ENCODE measurements at places on chromosomes 12 and 14.

DNA sequence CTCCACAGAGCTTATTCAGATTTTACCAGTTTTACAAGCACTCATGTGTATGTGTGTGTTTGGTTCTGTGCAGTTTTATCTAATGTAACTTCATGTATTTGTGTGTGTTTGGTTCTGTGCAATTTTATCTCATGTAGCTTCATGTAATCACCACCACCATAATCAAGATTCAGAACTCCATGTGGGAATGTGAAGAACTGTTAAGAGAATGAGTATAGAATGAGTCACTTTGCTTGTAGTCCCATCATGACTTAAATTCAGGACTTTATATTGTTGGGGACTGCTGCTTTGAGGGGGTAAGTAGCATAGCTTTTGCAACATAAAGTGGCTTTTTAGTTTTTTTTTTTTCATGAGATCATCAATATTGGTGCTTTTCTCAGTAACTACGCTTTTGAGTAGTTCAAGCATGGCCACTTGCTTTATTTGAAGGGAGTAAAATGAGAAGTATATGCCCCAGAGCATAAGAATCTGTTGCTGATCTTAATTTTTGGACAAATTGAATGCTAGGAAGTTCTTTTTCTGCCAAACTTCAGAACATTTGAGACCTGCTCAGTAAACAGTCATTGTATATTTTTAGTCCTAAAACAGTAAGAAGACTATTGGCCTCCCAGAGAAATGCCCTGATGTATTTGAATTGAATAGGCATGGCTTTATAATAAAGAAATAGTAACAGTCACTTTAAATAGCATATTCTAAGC lies 28.8 kb downstream of the PROX2 start:
- H3K36me3 ChIP-seq, result no peaks in the 10 kb centered on the region
- no peaks in the 10 kb centered on the region for H3K4me1 ChIP-seq
- H3K27me3 ChIP-seq, result no peaks in the 10 kb centered on the region
- H3K4me3 ChIP-seq, result no peak overlapping the region
- H3K27ac ChIP-seq, result no peak overlapping the region

- peaks cover 17% of the 10 kb centered on the region for H3K4me1 ChIP-seq
- peak; percentile 96 for DNase-seq
- peaks cover 11% of the 10 kb centered on the region for H3K36me3 ChIP-seq
Measured at GRCh38 chr12:56634837-56635791, 5.0 kb upstream of the BAZ2A start.

DNA sequence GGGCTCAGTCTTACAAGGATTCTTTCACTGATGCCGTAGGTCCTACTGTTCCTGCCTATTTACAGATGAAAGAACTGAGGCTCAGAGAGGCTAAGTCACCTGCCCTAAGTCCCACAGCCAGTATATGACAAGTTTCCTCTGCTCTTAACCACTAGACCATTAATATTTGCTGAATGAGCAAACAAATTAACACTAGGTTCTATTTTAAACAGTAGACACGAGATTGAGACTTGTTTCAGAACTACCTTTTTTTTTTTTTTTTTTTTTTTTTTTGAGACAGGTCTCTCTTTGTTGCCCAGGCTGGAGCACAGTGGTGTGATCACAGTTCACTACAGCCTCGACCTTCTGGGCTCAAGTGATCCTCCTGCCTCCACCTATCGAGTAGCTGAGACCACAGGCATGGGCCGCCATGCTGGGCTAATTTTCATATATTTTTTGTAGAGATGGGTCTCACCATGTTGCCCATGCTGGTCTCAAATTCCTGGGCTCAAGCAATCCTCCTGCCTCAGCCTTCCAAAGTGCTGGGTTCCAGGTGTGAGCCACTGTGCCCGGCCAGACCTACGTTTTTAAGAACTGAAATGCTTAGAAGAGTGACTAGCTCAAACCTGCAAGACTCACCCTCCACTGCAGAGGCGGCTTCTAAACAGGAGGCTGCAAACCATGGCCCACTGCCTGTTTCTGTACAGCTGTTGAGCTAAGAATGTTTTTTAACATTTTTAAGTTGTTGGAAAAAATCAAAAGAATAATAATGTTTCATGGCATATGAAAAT lies 12.9 kb downstream of the SYNE3 start:
- H3K27ac ChIP-seq, result no peak overlapping the region
- DNase-seq, result no peak
- no peak overlapping the region for H3K4me3 ChIP-seq
- H3K27me3 ChIP-seq, result no peaks in the 10 kb centered on the region
- no peaks in the 10 kb centered on the region for H3K4me1 ChIP-seq
- no peaks in the 10 kb centered on the region for H3K36me3 ChIP-seq

DNA sequence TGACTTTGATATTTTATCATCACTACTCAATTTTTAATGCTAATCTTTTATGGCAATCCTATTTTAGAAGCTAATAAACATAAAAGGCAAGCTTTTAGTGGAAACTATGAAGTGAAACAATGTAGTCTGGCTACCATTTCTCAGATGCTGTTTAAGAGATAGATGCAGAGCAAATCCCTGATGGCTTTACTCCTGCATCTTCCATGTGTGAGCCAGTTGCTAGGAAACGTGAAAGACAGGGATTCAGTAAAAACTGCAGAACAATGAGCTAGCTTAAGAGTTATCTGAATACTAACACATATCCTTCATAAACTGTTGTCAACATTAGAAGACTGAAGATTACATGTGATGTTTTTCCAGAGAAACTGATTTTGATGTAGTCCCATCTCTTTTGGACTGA lies 112.6 kb downstream of the SLC2A13 start:
- H3K36me3 ChIP-seq, result no peaks in the 10 kb centered on the region
- no peak overlapping the region for H3K27ac ChIP-seq
- DNase-seq, result no peak

DNA sequence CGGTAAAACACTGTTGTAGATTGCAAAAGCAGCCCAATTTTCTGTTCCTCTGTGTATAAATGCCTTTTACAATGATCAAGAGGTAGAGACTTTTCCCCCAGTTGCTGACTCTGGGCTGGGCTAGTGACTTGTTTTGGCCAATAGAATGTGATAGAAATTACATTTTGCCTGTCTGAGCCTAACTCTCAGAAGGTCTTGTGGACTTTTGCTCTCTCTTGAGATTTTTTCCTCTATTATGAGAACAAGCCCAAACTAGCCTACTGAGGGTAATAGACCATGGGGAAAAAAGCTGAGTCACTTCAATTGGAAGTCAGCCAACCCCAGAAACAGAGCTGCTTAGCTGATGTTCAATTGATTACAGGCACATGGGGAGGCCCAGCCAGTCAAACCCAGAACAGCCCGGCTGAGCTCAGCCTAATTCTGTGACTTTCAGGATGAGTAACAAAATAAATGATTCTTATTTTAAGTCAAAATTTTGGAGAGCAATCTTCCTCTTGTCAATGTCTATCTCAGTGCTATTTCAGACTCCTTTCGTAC lies 61.4 kb downstream of the MYF5 start:
- H3K27ac ChIP-seq, result no peak overlapping the region
- DNase-seq, result no peak
- H3K36me3 ChIP-seq, result no peaks in the 10 kb centered on the region
- no peak overlapping the region for H3K4me3 ChIP-seq
- no peaks in the 10 kb centered on the region for H3K27me3 ChIP-seq
- H3K4me1 ChIP-seq, result peaks cover 4% of the 10 kb centered on the region

GRCh38 chr12:530308-530707 lies 70.6 kb downstream of the B4GALNT3 start:
- H3K4me3 ChIP-seq, result no peak overlapping the region
- H3K27ac ChIP-seq, result no peak overlapping the region
- no peak for DNase-seq

GRCh38 chr12:5524116-5524768 lies 92.3 kb downstream of the NTF3 start:
- H3K36me3 ChIP-seq, result no peaks in the 10 kb centered on the region
- no peak for DNase-seq
- no peak overlapping the region for H3K4me3 ChIP-seq
- no peak overlapping the region for H3K27ac ChIP-seq

DNA sequence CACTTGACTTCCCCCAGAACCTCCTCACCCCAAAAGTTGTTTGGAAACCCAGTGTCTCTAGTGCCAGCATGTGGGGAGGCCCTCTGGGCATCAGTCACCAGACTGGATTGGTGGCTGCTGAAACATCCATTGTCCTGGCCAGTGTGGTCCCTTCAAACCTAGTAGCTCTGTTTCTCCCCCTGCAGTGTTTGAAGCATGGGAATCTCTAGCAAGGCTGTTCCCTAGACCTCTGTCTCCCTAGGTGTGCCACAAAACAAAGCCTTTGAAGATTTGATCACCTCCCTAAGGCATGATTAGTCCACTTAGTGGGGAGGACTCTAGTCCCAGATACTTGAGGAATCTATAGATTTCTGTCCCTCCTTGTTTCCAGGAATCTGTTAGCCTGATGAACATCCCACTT lies 60.3 kb downstream of the ARF6 start:
- no peaks in the 10 kb centered on the region for H3K36me3 ChIP-seq
- no peaks in the 10 kb centered on the region for H3K4me1 ChIP-seq
- H3K27ac ChIP-seq, result no peak overlapping the region
- no peak overlapping the region for H3K4me3 ChIP-seq
- peak; percentile 42 for DNase-seq

- no peaks in the 10 kb centered on the region for H3K27me3 ChIP-seq
- DNase-seq, result no peak
- H3K27ac ChIP-seq, result no peak overlapping the region
Measured at GRCh38 chr12:126353604-126354003, 1288.4 kb downstream of the AACS start.

- peak overlapping the region; percentile 3 for H3K27ac ChIP-seq
- peak overlapping the region; percentile 58 for H3K4me3 ChIP-seq
- DNase-seq, result peak; percentile 63
- H3K36me3 ChIP-seq, result no peaks in the 10 kb centered on the region
- H3K4me1 ChIP-seq, result peaks cover 5% of the 10 kb centered on the region
- H3K27me3 ChIP-seq, result no peaks in the 10 kb centered on the region
Measured at GRCh38 chr14:59187802-59188460, 536 bp upstream of the DAAM1 start.

DNA sequence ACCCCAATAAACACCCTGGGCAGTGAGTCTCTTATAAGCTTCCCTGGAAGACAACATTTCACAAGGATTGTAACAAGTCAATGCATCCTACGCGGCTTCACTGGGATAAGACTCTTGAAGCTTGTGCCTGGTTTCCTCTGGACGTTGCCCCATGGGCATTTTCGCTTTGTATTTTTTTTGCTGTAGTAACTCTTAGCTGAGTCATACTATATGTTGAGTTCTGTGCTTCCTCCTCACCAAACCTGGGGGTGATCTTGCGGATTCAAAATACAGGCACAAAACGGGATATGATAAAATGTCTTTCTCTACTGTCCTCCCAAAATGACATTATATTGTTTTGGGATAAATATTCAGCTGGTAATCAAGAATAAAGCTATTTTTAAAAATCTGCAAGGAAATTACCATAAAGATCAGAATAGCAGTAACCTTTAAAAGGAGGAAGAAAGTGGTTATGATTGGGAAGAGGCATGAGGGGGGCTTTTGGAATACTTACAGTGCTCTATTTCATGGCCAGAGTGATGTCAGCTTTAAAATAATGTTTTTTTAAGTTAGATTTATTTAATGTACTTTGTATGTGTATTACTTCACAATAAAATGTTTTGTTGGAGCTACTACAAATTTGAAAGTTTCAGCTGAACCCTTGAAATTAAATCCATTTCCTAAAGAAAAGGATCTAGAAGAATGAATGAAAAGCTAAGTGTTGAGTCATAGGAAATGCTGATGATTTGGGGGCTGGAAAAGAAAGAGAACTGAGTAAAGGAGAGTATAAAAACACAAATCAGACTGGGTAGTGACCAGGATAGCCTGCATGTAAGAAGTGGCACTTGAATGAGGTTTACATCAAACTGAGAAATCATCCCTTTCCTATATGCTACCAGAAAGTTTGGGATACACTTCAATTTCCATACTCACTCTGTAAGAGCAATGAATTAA lies 14.7 kb downstream of the BTBD7 start:
- peak; percentile 55 for DNase-seq
- H3K4me3 ChIP-seq, result no peak overlapping the region
- H3K27ac ChIP-seq, result peak overlapping the region; percentile 5
- peaks cover 2% of the 10 kb centered on the region for H3K4me1 ChIP-seq
- H3K36me3 ChIP-seq, result no peaks in the 10 kb centered on the region

DNA sequence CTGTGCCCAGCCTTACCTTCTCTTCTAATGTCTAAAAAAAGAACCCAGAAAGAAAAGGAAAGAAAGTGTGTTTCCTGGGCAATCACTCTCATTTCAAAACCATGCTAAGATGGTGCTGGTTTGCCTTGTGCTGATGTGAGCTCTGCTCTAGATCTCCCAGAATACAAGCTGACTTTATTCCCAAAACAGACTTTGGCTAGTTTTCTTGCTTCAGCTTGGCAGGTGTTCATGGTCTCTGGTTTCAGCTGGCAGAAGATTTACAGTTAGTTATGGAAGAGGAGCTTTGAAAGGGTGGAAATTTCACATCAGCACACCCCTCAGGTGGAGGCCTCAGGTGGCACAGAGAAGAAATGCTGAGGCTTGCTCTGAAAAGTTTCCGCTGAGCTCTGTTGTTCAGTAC lies 34.4 kb downstream of the PPP1R36 start:
- no peaks in the 10 kb centered on the region for H3K36me3 ChIP-seq
- no peaks in the 10 kb centered on the region for H3K27me3 ChIP-seq
- H3K4me1 ChIP-seq, result peaks cover 6% of the 10 kb centered on the region
- no peak for DNase-seq

- H3K36me3 ChIP-seq, result no peaks in the 10 kb centered on the region
- H3K4me1 ChIP-seq, result no peaks in the 10 kb centered on the region
- no peaks in the 10 kb centered on the region for H3K27me3 ChIP-seq
- no peak for DNase-seq
- no peak overlapping the region for H3K27ac ChIP-seq
Measured at GRCh38 chr12:58496411-58497190, 423.7 kb downstream of the LRIG3 start.

DNA sequence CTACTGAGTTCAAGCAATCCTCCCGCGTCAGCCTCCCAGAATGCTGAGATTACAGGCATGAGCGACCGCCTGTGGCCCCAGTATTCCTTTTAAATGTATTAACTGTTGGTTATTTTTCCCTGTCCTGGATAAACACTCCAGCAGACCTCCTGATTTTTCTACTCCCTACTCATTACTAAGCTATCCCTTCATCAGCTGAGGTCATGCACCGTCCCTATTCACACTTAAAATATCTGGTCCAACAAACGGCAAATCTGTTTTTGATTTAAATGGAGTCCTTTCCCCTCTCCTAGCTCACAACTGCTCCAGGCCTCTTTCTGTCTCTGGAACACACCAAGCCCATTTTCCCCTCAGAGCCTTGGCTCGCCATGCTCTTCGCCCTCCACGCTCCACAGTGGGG lies 1003.3 kb upstream of the TMEM132C start:
- no peaks in the 10 kb centered on the region for H3K27me3 ChIP-seq
- no peaks in the 10 kb centered on the region for H3K36me3 ChIP-seq
- H3K27ac ChIP-seq, result no peak overlapping the region
- no peaks in the 10 kb centered on the region for H3K4me1 ChIP-seq
- H3K4me3 ChIP-seq, result no peak overlapping the region
- no peak for DNase-seq

- H3K4me1 ChIP-seq, result peaks cover 2% of the 10 kb centered on the region
- H3K27ac ChIP-seq, result no peak overlapping the region
- H3K4me3 ChIP-seq, result no peak overlapping the region
- DNase-seq, result peak; percentile 66
- H3K27me3 ChIP-seq, result no peaks in the 10 kb centered on the region
- no peaks in the 10 kb centered on the region for H3K36me3 ChIP-seq
Measured at GRCh38 chr12:83092129-83092528, 405.4 kb downstream of the TMTC2 start.

All from mesendoderm (in vitro differentiated cells).